Kidney epithelial cell (primary cell): ENCODE measurements at places on chromosomes 4 and X.
A peak's percentile ranks its signal among the peaks of the same experiment; 100 is the strongest.

- DNase-seq: no peak
These were observed 5.6 kb downstream of the CETN2 start for GRCh38 chrX:152824841-152825374.

DNA sequence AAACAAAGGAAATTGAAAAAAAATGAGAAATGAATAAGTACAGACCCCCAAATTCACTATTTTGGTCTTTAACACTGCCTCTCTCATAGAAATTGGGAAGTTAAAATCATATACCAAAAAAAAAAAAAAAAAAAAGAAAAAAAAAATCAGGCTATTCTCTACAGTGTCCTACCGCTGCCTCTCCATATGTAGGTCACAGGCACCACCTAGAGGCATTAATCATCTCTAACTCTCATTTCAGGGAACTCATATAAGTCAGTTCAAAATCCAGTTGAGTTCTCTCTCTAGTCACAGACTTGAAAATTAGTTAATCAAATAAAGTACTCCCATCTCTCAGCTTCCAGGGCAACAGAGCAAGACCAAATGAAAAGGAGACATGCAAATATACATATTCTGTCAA is 47.9 kb downstream of the COX18 start:
- DNase-seq: no peak

- DNase-seq: no peak
These were observed 113.1 kb downstream of the RAB28 start for GRCh38 chr4:13371048-13371447.

- DNase-seq: no peak
These were observed 95.0 kb downstream of the TMEM164 start for GRCh38 chrX:110097920-110098319.

DNA sequence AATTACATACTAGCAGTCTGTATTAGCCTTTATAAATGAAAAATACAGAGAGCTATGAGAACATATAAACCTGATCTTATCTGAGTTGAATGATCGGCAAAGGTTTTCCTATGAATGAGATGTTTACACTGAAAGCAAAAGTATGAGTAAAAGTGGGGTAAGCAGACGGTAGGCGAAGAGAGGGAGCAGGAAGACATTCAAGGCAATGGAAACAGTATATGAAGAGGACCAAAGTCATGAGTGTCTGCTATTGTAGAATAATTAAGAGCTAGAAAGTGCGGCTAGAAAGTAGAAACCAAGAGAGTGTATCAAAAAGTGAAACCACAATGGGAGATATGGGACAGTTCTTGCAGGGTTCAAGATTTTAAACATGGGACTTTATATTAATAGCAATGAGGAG is 67.0 kb upstream of the TMLHE start:
- no peak for DNase-seq

- DNase-seq: no peak
These were observed 3.4 kb downstream of the NCAPG start for GRCh38 chr4:17814140-17814539.

- DNase-seq: no peak
These were observed 12.3 kb downstream of the NAT8L start for GRCh38 chr4:2071252-2071911.

DNA sequence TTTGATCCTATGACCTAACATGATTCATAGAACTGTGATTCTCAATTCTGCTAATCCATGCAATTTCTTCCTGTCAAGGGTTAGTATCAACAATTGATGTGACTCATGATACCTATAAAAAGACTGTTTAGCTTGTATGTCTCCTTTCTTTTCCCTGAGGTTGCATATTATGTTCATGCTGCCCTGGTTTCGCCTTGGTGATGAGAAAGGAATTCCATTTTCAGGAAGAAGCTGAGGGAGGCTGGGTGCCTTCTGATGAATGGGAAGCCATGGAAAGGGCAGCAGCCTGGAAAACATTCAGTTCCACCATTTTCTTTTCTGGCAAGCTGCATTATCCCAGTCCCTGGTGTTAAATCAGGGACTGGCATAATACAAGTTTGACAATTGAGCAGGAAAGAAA is 976.5 kb downstream of the RPA4 start:
- DNase-seq: peak; percentile 35

GRCh38 chr4:19214591-19215186 is 1037.0 kb upstream of the SLIT2 start:
- DNase-seq: no peak

GRCh38 chr4:106080376-106080775 is 185.1 kb downstream of the NPNT start:
- no peak for DNase-seq

DNA sequence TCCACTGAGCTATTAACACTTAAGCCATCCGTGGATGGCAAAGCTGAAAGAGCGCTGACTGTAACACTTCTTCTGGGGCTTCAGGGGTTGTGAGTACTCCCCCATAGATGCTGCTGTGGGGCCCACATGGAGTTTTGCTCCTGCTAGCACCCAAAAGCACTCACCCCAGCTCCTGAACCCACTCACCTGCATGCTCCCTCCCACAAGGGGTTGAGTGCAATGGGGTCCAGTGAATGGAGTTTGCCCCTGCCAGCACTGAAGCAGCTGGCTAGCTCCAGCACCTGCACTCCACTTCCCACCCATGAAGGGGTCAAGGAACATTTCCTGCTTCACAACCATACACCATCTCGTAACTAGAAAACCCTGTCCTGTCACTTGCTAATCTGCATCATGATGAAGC is 78.9 kb downstream of the IL21 start:
- DNase-seq: no peak

DNA sequence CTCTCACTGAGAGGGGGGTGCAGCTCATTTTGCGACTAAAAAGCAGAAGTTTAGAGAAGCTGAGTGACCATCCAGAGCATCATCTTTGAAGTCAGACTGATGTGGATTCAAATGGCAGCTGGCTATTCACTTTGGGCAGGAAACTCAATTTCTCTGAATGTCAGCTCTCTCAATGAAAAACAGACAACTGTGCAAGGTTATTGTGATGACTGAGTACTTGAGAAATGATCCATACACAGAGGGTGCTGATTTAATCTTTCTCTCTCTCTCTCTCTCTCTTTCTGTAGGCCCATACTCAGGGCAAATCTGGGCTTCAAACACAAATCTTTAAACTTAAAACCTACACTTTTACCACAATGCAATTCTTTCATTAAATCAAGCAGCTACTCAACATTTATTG is 185.8 kb upstream of the SLIT2 start:
- DNase-seq: no peak

- no peak for DNase-seq
These were observed 40.9 kb downstream of the CPEB2 start for GRCh38 chr4:15043226-15043625.

DNA sequence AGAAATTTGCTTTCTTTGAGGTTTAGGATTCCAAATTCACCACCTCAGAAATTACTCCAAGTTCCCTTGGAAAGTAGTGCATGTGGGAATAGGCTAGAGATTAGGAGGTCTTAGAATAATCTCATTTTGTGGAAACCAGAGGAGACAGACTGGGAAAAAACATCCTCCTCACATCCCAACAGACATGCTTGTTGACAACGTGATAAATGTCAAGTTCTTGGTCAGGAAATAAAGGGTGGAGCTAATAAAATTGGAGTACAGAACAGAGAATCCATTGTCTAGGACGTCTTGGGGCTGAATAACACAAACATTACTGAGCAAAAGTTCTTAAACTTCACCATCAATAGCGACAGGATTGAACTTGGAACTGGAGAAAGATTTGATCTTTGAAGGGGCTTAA is 233.4 kb downstream of the PABPC4L start:
- DNase-seq: no peak
